Neural progenitor cell (in vitro differentiated cells): ENCODE measurements at places on chromosomes 3 and 15.

- no peak for DNase-seq
Observed at GRCh38 chr3:94185753-94186152, 122.9 kb downstream of the NSUN3 start.

DNA sequence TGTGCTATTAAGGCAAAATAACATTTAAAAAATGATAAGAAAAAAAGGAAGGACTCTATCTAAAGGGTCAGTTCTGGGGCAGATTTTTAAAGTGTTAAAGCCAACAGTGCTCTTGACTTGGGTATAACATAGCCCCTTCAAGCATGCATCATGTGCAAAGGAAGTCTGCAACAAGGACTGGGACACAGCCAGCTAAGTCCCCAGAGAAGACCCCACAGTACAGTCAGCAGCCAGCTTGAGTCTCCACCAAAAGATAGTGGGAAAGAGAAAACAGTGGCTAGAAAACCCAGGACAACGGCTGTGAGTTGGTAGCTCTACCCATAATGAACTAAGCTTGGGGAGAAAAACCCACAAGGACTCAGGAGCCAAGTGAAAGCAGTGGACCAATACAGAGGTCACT, 86.4 kb upstream of the DCLK3 start:
- no peak for DNase-seq

- no peak for DNase-seq
Observed at GRCh38 chr3:140397847-140398246, 280.0 kb upstream of the TRIM42 start.

DNA sequence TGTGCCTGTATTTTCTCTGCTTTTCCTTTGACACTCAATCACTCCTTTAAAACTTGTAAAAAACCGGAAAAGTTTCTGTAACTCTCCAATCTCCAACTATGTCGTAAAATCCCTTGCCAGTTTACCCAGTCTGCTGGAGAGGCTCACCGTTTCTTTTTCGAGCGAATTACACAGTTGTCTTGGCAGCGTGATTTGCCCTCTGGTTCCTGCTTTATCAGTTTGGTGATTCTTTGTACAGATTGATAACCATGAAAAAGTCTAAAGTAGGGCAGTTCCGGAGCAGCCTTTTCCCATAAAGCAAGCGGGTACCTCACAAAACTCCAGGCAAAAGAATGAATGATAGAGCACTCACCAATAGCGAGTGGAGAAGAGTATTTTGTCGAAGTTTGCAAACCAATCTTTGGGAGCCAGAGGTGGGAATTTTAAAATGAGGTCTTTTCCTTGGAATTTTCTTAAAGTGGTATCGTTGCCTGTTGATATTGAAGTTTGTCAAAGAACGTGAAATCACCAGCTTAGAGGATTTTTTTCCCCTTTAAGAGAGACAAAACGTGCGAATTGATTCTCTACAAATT, at the start of gene TTC23:
TSS of gene TTC23 (minus strand) at position 312 of the 572 bp plus-strand sequence. CDS start 20,869 bp downstream, outside the sequence.
- DNase-seq, result peak; percentile 34

DNA sequence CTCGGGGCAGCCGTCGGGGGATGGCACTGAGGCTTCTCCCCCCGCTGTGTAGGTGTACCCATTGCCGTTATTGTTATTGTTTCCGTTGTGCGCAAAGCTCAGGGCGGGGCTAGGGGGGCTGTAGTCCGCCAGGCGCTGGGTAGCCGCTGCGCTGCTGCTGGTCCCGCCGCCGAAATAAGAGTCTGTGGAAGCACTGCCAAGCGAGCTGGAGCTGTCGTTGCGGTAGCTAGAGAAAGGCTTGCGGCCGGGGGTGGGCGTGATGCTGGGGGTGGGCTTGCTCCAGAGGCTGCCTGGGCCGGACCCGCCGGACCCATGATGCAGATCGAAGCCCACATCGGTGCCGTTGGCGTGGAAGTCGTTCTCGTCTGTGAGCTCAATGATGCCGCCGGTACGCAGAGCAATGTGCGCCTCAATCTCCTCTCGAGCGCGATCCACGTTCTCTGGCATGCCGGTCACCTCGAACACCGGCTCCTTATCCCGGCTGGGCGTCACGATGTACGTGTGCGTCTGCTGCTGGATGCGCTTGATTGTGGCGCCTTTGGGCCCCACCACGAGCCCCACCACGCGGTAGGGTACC, 1.9 kb downstream of the MEX3B start:
- DNase-seq, result peak; percentile 54

DNA sequence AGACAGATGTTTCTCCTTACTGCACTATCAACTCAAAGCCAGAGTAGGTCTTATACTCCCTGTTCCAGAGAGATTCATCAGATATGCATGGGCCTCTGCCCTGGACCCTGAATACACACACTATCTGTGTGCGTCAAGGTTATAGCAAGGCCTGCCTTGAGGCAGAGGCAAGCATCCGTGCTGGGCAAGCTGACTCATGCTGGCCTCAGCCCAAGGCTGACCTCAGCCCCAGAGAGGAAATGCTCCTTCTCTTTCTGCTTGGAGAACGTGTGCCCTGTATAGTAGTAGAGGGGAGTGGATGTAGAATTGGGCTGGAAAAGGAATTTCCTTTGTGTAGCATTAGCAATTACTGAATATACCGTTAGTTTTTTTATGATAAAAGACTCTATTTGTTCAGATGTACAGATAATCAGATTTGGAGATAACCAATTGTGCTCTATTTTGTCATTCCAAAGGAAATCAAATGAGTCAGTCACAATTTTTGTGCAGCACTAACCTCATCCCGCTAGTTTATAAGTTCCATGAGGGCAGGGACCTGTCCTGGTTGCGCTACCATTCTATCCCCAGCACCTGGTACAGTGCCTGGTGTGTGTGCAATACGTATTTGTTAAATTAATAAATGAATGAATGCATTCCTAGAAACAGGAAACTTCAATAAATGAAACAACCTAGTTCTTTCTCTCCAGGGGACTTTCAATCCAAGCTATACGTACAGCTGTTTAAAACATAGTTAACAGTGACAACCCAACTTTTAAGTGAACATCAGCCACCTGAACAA, 13.3 kb upstream of the PAQR9 start:
- DNase-seq, result no peak

GRCh38 chr15:66294157-66294931, 976 bp downstream of the DIS3L start:
- peak; percentile 16 for DNase-seq

- peak; percentile 46 for DNase-seq
Observed at GRCh38 chr3:114319453-114319852, 25.6 kb downstream of the TIGIT start.

- peak; percentile 41 for DNase-seq
Observed at GRCh38 chr15:58934521-58934920, 1.0 kb upstream of the SLTM start.

DNA sequence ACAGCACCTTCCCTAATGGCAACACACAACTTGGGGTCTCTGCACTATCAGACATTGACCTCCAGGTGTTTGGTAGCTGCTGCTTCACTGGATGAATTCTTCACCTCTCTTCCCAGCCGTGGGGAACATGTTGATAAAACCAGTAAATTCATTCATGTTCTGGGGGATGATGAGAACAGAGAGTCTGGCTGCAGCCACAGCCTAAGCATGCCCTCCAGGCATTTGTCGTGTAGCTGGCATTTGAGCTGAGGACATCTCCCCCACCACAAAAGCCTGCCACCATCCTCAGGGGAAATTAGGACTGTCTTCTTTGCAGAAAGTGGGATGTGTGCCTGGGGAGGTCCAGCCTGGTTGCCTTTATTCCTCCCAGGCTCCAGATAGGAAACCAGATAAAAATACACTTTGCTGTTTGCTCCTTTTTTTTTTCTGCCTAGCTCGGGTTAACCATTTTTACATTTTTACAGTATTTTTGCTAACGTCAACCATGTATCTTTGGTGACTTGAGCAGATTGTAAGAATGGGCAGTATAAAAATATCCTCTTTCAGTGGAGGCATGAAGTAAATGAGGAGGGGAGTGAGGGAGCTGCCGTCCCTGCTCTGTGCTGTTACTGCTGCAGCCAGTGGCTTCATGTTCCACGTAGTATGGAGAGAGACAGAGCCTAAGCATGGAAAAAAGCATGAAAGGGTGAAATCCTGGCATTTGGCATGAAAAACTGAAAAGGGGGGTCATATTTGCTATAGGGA, 444.0 kb downstream of the EPHB1 start:
- DNase-seq, result no peak

DNA sequence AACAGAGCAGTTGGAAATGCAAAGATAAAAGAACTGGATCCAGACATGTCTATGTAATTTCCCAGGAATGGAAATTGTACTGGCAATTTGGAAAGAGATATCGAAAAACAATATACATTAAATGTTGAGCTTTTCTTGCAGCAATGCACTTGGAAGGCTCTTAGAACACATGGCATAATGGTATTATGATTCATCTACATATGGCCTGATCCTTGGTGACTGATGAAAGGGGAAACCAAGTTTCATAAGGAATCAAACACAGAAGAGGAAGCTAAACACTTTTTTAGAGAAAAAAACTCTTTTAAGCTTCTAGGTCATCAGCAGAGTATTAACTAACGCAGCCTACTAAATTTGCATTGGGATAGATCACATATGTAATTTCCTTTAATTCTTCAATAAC, 12.4 kb upstream of the GREM1 start:
- DNase-seq, result no peak

DNA sequence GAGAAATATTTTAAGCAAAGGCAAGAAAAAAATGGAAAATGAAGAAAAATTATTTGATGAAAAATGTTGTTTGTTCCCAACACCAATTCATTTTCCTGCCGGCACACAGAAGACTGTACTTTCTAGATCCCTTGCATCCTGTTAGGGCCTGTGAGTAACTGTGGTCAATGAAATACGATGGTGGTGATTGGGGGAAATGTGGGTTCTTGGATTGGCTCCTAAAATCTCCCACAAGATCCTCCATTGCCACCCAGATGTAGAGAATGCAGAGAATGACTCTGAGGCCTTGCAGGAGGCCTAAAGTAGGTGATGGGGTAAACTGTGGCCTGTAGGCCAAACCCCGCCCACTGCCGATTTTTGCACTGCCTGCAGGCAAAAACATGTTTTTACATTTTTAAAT, 46.3 kb upstream of the C3orf70 start:
- no peak for DNase-seq

DNA sequence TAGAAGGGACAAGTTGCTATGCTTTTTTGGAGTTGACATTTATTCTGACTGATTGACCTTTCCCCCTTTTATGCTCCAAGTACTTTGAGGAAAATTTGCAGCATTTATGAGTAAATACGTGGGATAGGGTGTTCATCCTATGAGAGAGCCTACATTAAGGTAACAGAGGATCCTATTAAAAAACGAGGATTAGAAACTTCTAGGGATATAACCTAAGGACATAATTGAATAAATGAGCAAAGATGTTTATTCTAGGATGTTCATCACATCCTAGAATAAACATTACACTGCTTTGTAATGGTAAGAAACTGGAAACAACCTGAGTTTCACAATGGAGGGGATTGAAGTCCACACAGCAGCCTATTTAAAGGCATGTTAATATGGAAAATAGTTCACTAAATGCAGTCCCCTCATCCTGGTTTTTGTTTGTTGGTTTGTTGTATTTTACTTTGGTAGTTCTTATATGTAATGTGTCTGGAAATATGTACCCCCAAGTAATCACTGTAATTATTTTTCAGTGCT, 23.9 kb upstream of the CLEC3B start:
- DNase-seq, result no peak

GRCh38 chr3:127556565-127556964, 34.0 kb downstream of the TPRA1 start:
- DNase-seq, result peak; percentile 48

DNA sequence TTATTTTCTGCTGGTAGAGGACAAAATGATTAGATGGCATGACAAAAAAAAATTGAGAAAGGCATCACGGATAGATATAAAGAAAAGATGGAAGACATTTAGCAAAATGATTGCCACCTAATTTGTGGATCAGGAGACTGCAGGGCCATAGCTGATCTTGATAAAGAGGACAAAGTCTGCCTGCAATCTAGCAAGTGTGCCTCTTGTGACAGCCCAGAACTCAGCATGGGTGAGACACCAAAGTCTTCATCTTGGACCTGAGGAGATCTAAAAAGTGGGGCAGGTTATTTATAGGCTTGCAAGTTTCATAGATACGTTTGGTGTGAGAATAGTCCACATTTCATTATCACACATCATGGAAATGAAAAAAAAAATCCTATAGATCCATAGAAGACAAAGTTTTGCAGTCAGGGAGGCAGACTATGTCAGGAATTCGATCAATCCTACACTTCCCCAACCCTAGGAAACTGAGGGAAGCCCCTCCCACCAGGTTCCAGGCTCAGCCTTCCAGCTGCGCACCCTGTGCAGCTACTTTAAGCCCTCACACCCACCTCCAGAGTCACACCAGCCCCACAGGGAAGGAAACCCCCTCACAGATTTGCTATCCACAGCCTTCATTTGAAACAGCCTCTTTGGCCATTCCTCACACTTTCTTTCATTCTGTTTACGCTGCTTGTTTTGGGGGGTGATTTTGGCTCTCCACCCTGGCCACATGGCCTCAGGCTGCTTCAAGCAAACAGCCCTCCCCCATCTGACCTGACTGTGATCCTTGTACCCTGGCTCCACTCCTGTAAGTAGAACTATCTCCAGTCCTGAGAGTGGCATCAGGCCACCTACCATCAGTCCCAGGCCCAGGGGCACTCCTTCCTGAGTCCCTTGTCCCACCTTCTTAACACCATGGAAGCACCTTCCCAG, 28.1 kb upstream of the KLHL6 start:
- DNase-seq, result peak; percentile 9

GRCh38 chr3:177948716-177949425, 587.4 kb upstream of the KCNMB2 start:
- DNase-seq, result no peak

GRCh38 chr3:13093687-13094086, 20.5 kb upstream of the IQSEC1 start:
- DNase-seq, result peak; percentile 31

DNA sequence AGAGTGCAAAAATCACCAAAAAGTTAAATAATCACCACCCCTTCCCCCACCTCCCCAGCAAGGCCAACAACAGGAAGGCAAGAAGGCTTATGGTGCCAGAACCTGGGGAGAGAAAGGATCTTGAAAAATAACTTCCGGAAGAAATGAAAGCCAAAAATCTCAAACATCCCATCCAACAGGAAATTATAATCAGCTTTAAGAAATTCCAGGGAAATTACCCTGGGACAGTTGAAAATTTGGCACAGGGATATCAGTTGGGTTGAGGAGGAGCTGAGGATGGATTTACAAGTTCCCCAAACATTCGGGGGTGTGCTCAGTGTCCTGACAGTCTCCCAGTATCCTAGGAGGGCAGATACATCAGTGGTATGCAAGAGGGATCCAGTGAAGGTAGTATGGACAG, 82.7 kb downstream of the POLR2M start:
- no peak for DNase-seq

- no peak for DNase-seq
Observed at GRCh38 chr3:73485877-73486330, 138.8 kb downstream of the PDZRN3 start.

DNA sequence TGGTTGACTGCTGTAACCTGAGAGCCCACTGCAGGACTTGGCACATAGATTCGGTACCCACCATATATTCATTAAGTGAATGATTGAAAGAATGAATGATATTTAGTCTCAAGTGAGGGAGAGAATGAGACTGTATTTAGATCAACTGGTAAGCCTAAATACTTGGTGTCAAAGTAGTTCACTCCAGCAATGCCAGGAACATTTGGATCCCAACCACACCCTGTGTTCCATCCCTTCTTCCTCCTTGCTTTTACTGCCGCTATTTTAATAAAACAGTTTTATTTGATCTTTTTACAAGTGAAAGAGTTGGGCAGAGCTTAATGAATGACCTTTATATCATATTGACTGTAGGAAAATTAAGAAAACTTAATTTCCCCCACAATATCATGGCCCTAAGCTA, 473.6 kb upstream of the CBLB start:
- DNase-seq, result no peak
